Right cardiac atrium (tissue), 5 donors: ENCODE measurements at places on chromosomes 6 and 20. TPM values are rescaled to one million over a fixed set of nuclear protein-coding genes. Genes with fewer than 3 reads are reported as not detected.

- DNase-seq, result no peak
Observed at GRCh38 chr6:149229096-149229495, 88.4 kb upstream of the TAB2 start.

- DNase-seq, result no peak
Observed at GRCh38 chr6:158666628-158667359, 16.9 kb downstream of the SYTL3 start.

GRCh38 chr6:88705601-88706000, 257.8 kb downstream of the RNGTT start:
- DNase-seq, result no peak

The MATN4 gene
- 0.17 TPM for total RNA-seq

The TRIM39 gene
- total RNA-seq, result 10.9 TPM

The ARFGEF3 gene
- 1.7 TPM for total RNA-seq

DNA sequence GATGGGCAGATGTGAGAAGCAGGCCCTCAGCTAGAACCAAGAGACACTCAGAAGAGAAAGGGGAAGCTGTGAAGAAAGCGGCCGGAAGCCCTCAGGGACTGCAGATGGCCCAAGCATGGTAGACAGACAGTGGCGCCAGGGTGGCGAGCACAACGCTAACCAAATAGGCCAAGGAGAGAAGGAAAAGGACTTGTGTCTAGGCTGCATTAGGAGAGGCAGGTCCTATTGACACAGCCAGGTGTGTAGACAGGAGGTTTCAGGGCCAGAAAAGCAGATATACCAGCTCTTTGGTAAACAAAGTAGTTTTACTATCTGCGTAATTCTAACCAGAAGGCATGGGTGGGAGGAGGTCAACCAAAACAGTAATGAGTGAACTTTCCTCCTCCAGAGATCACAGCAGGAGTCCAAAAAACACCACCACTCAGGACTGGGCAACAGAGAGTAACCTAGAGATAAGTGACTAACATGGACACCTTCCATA, 15.8 kb upstream of the MAP7 start:
- DNase-seq, result peak; percentile 56

GRCh38 chr6:114167583-114168576, 174.9 kb downstream of the HS3ST5 start:
- DNase-seq, result no peak

The OR2H2 gene
- not detected for total RNA-seq

The SIGLEC1 gene
- 12.3 TPM for total RNA-seq

DNA sequence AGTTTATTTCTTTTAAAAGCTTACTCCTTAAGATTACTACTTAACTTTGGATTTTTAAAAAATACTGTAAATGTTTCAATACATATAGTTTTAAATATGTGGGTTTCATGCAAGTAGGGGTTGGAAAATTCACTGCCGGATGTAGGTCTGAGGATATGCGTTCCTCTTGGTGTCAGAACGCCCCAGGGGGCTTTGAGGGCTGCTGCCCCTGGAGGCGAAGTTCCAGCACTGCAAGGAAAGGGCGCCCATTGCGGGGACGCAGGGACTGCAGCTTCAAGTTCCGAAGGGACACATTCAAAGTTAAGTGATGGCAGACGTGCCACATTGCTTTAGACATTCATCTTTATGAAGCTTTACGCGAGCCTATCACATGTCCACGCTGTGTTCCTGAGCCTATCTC, 152.9 kb downstream of the SOD2 start:
- no peak for DNase-seq

DNA sequence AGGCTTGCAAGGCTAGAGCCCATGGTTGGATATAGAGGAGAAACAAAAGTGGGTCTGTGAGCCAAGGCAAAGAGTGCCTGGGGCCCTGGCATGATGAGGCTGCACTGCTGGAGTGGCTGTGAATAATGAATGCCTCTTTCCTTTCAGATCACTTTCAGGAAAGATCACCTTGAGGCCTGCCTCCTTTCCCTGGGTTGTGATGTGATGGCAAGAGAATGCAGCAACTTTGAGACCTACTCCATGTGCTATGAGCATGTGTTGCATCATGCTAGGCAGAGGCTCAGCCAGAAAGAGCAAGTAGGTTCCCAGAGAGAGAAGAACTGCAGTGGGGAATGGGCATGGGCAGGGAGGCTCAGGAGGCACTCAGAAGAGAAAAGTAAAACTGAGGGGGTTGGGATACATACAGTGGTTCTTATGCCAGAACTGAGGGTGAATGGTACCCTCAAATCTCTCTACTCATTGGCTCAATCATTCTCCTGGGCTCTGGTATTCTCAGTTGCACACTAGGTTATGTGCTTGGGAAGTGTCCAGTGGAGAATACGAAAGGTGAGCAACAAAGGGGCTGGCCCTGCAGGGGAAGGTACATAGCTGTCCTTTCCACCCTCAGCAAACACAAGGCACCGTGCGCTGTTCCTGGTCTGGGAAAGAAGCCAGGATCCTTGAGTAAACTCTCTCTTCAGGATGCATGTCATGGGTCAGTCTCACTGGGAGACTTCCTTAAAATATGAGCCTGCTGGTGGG, 45.9 kb downstream of the CD164 start:
- no peak for DNase-seq

- no peak for DNase-seq
Observed at GRCh38 chr20:3325864-3326263, 81.6 kb downstream of the DNAAF9 start.

- no peak for DNase-seq
Observed at GRCh38 chr6:11852061-11852651, 73.6 kb upstream of the ADTRP start.

GRCh38 chr20:38604873-38605303, 3.3 kb downstream of the ARHGAP40 start:
- no peak for DNase-seq

The NEDD9 gene
- 38.0 TPM for total RNA-seq

GRCh38 chr6:157498817-157499216, 117.8 kb downstream of the ZDHHC14 start:
- no peak for DNase-seq

The CST4 gene
- total RNA-seq, result not detected

DNA sequence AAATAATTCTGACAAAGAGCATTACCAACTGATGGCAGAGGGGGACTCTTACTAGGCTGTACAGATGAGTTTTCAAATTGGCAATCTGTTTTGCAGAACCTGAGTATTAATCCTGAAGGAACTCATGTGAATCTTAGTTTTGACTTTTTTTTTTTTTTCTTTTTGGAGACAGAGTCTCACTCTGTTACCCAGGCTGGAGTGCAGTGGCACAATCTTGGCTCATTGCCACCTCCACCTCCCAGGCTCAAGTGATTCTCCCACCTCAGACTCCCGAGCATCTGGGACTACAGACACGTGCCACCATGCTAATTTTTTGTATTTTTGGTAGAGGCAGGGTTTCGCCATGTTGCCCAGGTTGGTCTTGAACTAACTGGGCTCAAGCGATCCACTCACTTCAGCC, 49.3 kb downstream of the KCTD20 start:
- no peak for DNase-seq

DNA sequence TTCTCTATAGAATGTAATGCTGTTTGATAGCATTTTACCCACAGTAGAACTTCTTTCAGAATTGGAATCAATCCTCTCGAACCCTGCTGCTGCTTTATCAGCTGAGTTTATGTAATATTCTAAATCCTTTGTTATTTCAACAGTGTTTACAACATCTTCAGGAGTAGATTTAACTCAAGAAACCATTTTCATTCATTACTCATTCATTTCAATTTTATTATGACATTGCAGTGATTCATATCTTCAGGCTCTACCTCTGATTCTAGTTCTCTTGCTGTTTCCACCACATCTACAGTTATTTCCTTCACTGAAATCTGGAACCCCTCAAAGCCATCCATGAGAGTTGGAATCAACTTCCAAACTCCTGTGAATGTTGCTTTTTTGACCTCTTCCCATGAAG, 93.7 kb downstream of the ZFAND3 start:
- DNase-seq, result no peak

- peak; percentile 85 for DNase-seq
Observed at GRCh38 chr6:166005944-166006899, 161.4 kb downstream of the TBXT start.

DNA sequence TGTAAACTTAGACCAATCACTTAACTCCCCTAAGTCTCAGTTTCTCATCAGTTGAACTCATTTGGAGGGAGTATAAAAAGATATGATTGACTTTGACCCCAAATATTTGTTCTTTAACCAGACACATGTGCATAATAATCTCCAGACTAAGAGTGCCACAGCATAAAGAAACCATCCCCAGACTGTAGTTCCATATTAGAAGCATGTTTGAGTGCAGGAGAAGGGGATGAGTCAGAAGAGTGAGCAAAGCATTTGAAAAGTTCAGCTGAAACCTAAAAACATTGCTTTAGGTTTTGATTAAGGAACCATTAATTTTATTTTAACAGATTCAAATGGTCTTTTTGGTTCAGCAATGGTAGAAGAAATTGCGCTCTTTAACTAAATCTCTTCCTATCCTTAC, 654.8 kb downstream of the UTRN start:
- no peak for DNase-seq

The HMGCLL1 gene
- total RNA-seq, result 1.6 TPM
